PC-3 (cell line): ENCODE measurements at places on chromosomes 5 and 9. TPM values are rescaled to one million over a fixed set of nuclear protein-coding genes. Genes with fewer than 3 reads are reported as not detected.
A peak's percentile ranks its signal among the peaks of the same experiment; 100 is the strongest.

The WNT8A gene
- total RNA-seq = not detected in 2 replicates

The SPINK7 gene
- total RNA-seq = 0.15 TPM in 1 of 2 replicates, not detected in the other

DNA sequence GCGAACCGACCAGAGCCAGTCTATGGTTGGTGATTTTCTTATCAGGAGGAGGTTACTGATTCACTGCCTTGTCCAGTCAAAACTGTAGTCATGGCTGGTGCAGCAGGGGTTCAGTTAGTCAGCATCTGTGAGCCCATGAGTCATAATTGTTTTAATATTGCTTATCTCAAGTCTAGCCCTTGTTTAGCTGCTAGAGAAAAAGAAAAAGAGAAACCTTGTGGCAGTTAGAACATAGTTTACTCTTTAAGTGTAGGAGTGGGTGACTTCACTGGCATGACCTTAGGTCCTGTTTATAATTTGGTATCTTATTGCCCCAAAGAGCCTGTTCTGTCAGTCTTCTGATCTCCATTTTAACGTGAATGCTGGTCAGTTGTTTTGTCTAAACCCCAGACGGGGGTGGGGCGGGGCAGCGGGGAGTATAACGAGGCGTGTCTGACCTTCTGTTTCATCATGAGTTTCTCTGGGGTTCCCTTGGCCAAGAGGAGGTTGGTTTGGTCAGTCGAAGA, 76.9 kb upstream of the NFIL3 start:
- DNase-seq = peak; percentile 69

The ACTBL2 gene
- 0.11 and 0.12 TPM in 2 replicates for total RNA-seq

DNA sequence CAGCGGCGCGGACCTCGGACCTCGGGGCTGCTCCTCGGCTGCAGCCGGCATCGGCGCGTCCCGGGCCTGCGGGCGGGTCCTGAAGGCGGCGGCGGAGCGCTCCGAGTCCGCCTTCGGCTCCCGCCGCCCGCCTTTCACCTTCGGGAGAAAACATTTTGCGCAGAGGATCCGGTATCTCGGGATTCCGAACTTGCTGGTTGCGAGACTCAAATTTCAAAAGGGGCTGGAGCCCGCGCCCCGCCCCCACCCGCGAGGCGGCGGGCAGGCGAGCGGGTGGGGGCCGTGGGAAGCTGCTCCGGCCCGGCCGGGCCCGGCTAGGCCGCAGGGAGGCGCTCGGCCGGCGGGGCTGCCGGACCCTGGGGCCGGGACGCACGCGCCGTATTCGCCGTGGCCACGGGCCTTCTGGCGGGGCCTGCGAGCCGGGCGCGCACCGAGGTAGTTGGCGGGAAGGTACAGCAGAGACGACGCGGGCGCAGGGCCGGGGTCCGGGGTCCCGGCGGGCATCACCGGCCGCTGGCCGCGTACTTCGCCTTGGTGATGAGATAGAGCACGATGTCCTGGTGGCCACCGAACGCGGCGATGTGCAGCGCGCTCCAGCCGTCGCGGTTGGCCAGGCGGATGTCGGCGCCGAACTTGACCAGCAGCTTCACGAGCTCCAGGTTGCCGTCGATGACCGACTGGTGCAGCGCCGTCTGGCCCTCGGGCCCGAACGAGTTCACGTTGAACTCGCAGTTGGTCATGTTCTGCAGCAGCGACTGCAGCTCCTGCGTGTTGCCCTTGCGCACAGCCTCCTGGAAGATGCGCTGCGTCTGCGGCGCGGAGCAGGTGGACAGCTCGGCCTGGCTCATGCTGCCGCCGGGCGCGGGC, 757 bp downstream of the NRARP start:
- peak; percentile 64 for DNase-seq

DNA sequence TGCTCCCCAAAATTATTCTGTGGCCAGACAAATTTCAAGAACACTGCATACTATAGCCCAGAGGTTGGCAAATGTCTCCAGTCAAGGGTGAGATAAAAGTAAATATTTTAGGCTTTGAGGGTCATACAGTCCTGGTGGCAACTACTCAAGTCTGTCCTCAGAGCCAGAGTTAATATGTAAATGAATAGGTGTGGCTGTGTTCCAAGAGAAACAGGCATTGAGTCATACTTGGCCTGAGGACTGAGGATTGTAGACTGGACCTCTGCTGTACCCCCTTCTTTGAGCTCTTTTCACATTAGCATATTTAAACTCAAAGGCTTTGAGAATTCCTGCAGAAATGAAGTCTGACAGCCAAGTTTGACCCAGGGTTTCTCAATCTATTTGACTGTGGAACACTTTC, 129.2 kb upstream of the PTCH1 start:
- DNase-seq = peak; percentile 19

The OTP gene
- total RNA-seq = not detected in 2 replicates

DNA sequence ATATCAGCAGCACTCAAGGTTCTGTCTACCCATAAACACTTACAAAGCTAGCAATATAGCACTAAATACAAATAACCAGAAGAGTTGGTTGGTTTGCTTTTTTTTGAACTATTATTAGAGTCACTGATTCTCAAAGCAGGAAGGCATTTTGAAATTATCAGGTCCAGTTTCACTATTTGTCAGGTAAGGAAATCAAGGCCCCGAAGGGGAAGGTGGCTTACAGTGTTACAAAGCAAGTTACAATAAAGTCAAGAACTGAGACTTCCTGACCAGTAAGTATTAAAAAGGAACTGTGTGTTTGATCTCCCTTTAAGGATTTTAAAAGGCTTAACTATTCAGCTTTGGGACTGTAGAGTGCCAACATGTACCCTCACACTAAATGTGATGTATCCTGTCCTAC, 10.8 kb downstream of the C5orf15 start:
- DNase-seq = no peak

DNA sequence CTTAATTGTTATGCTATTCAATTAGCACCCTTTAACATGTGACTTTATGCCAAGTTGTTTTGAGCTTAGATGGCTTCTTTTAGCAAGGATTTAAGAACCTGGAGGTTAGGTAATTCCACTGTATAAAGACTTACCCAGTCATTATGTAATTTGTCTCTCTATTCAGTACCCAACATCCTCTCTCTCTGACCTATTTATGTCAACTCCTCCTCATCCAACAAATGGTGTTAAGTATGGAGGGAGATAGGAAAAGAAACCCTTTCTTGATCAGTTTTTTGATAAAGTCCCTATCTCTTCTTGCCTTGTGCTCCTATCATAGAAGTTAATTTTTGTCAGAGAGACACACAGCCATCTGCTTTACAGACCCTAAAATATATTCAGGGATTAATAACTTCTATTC, 181.2 kb upstream of the GPR151 start:
- DNase-seq = no peak

- DNase-seq = peak; percentile 11
Observed at GRCh38 chr5:112933651-112934365, 11.8 kb upstream of the REEP5 start.

GRCh38 chr9:21357479-21358460, 7.1 kb upstream of the IFNA6 start:
- DNase-seq = no peak

- DNase-seq = no peak
Observed at GRCh38 chr9:82797534-82797933, 265.4 kb downstream of the RASEF start.

GRCh38 chr9:81964218-81965171, 21.2 kb downstream of the SPATA31D3 start:
- DNase-seq = no peak

- no peak for DNase-seq
Observed at GRCh38 chr9:33264003-33264472, 470 bp downstream of the BAG1 start.

- no peak for DNase-seq
Observed at GRCh38 chr9:109616571-109617120, 118.5 kb upstream of the PTPN3 start.

The SOHLH1 gene
- total RNA-seq = not detected in 2 replicates

The CNOT8 gene
- total RNA-seq = 26.2 and 34.2 TPM in 2 replicates

DNA sequence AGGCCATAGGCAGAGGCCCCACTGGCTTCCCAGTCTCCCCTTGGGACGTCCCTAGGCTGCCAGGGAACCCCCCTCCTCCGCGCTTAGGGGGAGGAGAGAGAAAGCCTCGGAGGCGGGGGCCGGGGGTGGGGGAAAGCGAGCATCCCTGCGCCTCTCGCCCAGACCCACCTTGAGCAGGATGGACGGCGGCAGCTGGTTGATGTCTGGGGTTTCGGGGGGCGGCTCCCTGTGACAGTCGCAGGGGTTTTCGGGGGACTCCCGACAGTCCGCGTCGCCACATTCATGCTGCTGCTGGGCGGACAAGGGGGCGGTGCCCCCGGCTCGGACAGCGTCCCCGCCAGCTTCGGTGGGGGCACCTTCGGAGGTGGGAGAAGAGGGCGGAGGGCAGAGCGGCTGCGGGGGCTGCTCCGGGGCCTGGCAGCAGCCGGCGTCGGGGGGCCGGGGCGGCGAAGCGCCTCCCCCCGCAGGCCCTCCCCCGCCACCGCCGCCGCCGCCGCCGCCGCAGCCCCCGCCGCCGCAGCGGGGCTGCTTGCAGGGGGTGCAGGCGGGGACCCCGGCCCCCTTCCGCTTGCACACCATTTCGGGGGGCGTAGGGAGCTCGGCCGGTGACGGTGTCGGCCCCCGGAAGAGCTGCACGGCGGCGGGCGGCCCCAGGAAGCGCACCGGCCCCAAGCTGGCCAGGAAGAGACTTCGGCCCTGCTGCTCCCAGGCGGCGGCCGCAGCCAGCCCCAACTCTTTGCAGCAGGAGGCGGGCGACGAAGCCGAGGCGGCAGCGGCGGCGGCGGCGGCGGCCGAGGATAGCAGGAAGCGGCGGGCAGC, 1.2 kb downstream of the FBXL17 start:
- DNase-seq = peak; percentile 40

DNA sequence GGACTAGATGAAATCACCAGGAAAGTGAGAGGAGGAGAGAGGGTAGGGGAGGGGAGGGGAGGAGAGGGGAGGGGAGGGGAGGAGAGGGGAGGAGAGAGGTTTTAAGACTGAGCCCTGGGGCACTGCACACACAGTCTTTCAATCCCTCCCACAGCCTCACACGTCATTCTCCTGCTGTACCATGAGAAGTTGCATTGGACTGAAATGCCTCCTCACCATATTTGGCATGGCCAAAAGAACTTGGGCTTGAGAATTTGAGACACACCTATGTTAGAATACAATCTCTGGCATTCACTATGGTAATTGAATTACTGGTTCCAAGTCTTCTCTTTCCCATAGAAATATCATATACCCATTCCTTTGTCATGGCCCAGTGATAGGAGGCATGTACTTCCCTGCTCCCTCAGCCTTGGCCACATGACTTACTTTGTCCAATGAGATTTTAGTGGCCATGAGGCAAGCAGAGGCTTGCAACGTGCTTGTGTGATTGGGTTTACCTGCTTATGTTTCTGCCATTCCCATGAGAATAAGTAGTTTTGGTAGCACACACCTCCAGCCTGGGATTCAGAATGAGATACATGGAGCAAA, 133.3 kb upstream of the SMARCA2 start:
- no peak for DNase-seq

DNA sequence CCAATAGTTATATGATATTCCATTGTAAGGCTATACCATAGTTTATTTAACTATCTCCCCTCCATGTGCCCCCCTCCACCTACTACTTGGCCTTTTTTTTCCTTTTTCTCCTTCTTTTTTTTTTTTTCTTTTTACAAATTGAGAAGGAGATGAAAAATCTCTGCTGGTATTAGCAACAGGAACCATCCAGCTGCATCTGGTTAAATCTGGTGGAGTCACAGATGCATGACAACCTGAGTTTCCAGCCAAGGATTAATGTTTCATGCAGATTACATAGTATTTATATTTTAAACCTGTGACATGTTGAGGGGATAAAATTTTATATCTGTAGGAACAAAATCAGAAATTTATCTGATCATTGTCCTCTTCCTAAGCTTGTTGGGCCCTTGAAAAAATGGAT, 128.5 kb upstream of the IQGAP2 start:
- no peak for DNase-seq

The TAF11L3 gene
- total RNA-seq = not detected in 2 replicates

The NR5A1 gene
- not detected in 2 replicates for total RNA-seq

The HSPA9 gene
- 346 and 432 TPM in 2 replicates for total RNA-seq

DNA sequence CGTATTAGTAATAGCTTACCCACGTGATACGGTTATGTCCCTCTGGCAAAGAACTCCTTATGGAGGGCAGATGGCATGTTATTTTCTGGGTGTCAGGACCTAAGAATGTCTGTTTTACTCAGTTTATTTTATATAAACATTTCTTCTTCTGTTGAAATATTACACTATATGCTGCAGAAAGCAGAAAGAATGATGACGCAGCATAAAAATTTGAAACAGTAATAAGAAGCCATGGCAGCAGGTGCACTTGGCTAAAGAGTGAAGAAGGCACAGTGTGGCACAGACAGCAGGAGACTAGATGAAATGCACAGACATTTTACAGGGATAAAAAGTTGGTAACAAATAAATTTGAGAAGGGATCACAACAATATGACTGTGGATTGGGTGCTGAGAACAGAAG, 46.3 kb upstream of the CDH10 start:
- no peak for DNase-seq

- no peak for DNase-seq
Observed at GRCh38 chr5:180820788-180821321, 18.2 kb upstream of the MGAT1 start.

DNA sequence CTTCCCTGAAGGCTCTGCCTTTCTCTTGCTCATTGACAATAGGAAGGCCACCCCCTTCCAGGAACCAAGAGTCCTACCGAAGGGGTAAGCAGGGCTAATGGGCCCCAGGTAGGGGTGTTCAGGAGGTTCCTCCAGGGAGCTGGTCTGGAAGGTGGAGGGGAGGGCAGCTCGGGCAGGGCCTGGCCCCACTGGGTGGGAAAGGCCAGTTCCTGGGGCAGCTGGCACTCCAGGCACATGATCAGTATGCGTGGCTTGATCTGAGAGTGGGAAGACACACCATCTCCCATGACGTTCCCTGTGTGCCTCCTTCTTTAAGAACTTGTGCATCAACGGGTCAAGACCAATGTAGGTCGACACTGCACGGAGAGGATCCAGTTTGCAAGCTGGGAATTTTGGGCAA, 149.8 kb downstream of the PHF2 start:
- no peak for DNase-seq

DNA sequence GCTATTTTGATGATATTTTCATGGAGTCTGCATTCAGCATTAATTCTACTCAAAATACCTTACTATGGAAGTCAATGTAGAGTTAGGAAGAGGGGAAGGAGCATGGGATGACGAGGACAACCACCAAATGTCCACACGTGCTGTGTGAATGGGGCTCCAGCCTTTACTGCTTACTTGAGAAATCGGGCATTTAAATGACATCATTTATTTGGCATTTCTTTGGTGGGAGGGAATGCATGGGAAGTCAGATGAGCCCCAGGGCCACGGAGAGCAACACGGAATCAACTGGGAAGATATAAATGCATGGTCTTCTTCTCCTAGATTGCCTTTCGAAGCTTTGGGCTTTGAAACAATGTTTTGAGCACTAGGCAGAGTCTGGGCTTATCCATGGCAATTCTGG, 458.5 kb upstream of the KLF4 start:
- DNase-seq = no peak

- no peak for DNase-seq
Observed at GRCh38 chr9:109248133-109248581, 72.7 kb downstream of the EPB41L4B start.

- DNase-seq = no peak
Observed at GRCh38 chr9:135255033-135255840, 167.8 kb downstream of the OLFM1 start.

The DAB2 gene
- 11.8 and 14.1 TPM in 2 replicates for total RNA-seq

The PLEKHG4B gene
- total RNA-seq = 1.2 and 1.4 TPM in 2 replicates

The AKNA gene
- 7.6 and 9.1 TPM in 2 replicates for total RNA-seq

The CMYA5 gene
- total RNA-seq = under 0.01 and 0.15 TPM in 2 replicates

- no peak for DNase-seq
Observed at GRCh38 chr9:83972286-83972685, 7.7 kb downstream of the HNRNPK start.

The CD274 gene
- 3.8 and 5.1 TPM in 2 replicates for total RNA-seq

The HEMGN gene
- total RNA-seq = not detected in 2 replicates

The DOCK2 gene
- total RNA-seq = 0.26 and 0.58 TPM in 2 replicates

The PRRT1B gene
- total RNA-seq = not detected in 2 replicates

The KIF27 gene
- 2.2 and 3.2 TPM in 2 replicates for total RNA-seq
